HepG2 (cell line): ENCODE measurements at places on chromosomes 1 and 21. TPM values are rescaled to one million over a fixed set of nuclear protein-coding genes. Genes with fewer than 3 reads are reported as not detected.

DNA sequence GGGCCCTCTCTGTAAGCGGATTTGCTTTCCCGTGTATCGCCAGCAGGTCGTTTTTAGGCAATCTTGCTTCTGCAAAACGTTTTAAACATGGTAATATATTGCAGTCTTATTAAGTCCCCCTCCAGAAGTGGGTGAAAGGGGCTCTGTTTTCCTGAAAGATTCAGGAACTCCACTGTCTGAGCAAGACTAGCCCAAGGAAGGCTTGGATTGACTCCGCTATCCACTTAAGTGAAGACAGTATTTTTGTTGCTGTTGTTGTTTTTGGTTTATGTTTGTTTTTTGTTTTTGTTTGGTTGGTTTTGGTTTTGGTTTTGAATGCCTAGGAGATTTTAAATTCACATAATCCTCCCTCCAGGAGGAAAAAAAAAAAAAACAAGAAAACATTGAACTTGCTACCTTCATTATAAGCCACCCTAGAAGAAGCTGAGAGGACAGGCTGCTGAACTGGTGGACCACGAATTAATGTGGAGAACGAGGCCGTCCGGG is 29.1 kb upstream of the NFIA start:
- DNase-seq: no peak

DNA sequence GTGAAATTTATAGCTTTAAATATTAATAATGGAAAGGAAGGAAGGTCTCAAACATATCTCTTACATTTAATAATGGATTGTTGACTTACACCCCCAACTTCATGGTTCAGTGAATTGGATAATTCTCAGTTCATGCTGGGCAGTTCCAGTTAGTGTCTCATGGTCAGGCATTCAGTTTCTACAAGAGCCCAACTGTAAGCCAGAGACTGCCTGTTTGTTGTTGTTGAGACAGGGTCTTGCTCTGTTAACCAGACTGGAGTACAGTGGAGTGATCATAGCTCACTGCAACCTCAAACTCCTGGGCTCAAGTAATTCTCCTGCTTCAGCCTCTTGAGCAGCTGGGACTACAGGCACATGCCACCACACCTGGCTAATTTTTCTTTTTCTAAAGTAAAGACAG is 5.0 kb upstream of the DMAP1 start:
- DNase-seq: no peak

GRCh38 chr1:30801771-30802198 is 44.2 kb upstream of the LAPTM5 start:
- DNase-seq: peak; percentile 37

DNA sequence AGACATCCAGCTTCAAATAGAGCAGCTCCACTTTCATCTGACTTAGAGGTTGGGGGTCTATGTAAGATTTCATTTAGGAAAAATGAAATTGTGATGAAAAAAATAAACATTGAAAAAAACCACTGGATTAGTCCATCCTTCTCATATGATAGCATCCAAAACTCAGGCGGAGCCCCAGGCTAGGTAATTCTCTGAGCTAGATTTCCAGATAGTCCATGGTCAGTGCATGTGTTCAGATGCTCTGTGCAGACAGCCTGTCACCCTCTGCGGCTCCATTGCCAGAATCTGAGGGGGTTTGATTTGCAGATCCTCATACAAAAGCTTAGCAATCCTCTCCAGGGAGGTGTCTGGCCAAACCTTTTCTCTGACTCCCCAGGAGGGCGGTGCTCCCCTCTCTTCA is 49.2 kb downstream of the C8B start:
- no peak for DNase-seq

- DNase-seq: no peak
Measured at GRCh38 chr1:228765168-228765946, 30.1 kb downstream of the RHOU start.

Gene LIN28A
- total RNA-seq: 0.04 TPM in 1 of 2 replicates, not detected in the other
